AG08396 (cell line): ENCODE measurements at places on chromosomes 7 and 10.

DNA sequence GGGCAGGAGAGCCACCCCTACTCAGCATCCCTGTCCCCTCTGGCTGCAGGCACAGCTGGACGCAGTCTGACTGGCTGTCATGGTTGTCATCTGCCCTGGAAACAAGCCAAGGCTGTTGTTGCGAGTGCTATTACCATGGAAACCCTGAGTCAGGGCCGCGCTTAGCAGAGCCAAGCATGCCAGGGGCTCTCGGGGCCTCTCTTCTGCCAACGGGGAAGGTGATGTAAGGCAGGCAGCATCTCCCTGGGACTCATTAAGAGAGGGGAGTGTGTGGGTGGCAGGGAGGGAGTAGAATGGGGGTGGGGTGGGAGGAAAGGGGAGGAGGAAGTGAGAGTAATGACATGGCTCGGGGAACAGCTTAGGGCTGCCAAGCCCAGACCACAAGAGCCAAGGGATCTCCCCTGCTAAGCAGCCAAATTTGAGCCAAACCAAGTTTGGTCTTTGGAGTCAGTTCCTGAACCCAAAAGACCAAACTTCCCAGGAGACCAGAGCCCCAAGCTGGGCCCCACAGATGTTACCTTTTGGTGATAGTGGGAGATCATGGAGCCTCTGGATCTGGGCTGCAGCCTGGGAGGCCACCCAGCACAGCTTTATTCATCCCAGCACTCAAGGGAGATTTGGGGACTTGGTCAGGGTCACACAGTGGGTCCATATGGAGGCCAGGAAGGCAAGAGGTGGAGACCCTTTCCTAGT lies 67.6 kb downstream of the TMEM130 start:
- DNase-seq: peak; percentile 47

- DNase-seq: no peak
Measured at GRCh38 chr7:43844662-43845061, 24.7 kb downstream of the MRPS24 start.

- DNase-seq: no peak
Measured at GRCh38 chr10:100014071-100014762, 4.5 kb upstream of the DNMBP start.

GRCh38 chr10:44961931-44962750 lies 2.5 kb downstream of the RASSF4 start:
- DNase-seq: no peak

DNA sequence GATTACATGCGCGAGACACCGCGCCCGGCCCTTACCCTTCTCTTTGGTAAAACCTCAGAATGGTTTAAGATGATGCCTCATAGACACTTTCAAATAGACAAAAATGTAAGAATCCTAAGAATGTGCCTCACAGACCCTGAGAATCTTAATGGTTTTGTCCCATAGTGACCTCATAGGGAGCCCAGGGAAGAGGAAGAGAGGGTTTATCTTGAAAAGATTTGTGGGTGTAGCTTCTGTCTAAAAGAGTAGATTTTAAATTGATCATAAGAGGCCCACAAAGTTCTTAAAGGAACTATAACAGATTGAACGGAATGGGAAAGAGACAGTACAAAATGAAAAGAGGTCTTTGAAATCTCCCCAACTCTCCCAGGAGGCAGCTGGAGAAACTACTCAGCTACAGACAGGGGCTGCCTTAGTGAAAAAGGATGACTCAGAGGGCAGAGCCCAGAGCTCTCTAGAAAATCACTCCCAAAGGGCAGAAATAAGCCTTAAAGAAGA lies 220.6 kb downstream of the ADRA2A start:
- no peak for DNase-seq

GRCh38 chr7:42747044-42747443 lies 164.8 kb downstream of the C7orf25 start:
- DNase-seq: no peak
